Right hindlimb (tissue), 1 donor: ENCODE measurements at places on chromosomes 13 and 19.

DNA sequence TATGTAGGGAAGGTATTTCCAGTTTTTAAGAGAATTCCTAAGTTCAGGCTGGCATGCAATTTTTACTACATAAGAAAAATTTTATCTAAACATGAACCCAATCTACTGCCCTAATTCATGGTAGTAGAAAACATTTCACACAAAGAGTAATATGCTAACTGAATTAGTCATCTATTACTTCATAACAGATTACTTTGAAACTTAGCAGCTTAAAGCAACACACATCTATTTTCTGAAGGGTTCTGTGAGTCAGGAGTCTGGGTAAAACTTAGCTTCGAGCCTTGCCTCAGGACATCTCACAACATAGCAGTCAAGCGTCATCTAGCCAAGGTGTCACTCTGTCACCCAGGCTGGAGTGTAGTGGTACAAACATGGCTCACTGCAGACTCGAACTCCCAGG is 537.5 kb downstream of the DCT start:
- DNase-seq: no peak

DNA sequence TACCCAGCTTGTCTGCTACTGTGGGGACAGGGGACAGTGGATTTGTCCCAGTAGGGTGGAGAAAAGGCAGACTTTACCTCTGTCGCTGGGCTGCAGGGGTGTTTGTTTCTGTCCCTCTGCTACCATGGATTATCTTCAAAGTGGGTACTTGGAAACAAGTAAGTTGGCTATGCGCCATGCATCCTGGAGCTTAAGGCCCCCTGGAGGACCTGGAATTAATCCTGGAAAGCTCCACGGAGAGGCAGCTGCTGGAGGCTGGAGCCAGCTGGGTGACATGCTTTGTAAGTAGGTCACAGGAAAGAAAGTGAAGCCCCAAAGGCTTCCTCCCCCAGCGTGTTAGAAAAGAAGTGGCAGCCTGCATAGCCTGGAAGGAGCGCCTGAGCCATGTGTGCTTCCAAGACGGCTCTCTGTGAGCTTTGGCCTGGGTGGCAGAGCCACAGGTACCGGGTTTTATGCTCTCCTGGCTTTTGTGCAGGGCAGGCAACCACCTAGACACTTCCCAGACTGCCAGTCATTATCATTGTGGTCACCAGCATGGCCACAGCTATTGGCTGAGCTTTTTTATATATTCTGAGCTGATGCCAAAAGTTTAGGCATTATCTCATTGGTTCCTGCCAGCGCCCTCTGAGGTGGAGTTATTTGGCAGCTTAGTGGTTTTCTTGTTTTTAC is 9.5 kb downstream of the B3GLCT start:
- DNase-seq: peak; percentile 82

- peak; percentile 50 for DNase-seq
Measured at GRCh38 chr19:18895824-18896341, at the start of gene CERS1. Gene CERS1 (minus strand): TSS chr19:18896158. CDS start chr19:18896072, 86 bp downstream.

GRCh38 chr13:104008075-104008474 is 941.9 kb upstream of the SLC10A2 start:
- no peak for DNase-seq

GRCh38 chr13:21735701-21736401 is 65.0 kb downstream of the FGF9 start:
- no peak for DNase-seq

GRCh38 chr19:5445561-5446055 is 9.6 kb upstream of the ZNRF4 start:
- no peak for DNase-seq
